Fibroblast of pulmonary artery (primary cell): ENCODE measurements at places on chromosomes 2 and 18.
A peak's percentile ranks its signal among the peaks of the same experiment; 100 is the strongest.

- no peak for DNase-seq
Measured at GRCh38 chr2:239818086-239818485, 207.1 kb downstream of the NDUFA10 start.

- DNase-seq: no peak
Measured at GRCh38 chr2:167122389-167122788, 234.1 kb downstream of the XIRP2 start.

GRCh38 chr18:41828137-41828536 is 126.9 kb upstream of the PIK3C3 start:
- DNase-seq: no peak

GRCh38 chr2:128308284-128308731 is 10.4 kb downstream of the HS6ST1 start:
- no peak for DNase-seq

DNA sequence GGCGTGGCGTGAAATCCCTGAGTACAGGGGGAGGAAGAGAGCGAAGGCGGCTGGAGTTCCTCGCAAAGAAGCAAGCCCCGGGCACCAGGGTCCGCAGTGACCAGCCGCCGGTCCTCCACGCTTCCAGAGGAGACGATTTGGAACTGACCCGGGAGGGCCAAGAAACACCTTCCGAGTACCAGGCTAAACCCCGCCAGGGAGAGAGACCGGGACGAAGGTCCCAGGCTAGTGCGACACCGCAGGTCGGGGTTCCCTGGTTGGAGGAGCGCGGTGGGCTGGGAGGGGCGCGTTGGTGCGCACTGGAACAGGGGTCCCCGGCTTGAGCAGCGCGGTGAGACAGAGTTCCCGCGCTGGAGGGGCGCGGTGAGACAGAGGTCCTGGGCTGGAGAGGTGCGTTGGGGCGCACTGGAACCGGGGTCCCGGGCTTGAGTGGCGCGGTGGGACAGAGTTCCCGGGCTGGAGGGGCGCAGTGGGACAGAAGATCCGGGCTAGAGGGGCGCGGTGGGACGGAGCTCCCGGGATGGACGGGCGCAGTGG is 901 bp downstream of the WDFY1 start:
- DNase-seq: no peak

GRCh38 chr2:228655331-228655730 is 473.8 kb upstream of the SPHKAP start:
- DNase-seq: no peak

GRCh38 chr2:23565374-23565773 is 180.4 kb downstream of the KLHL29 start:
- DNase-seq: no peak

DNA sequence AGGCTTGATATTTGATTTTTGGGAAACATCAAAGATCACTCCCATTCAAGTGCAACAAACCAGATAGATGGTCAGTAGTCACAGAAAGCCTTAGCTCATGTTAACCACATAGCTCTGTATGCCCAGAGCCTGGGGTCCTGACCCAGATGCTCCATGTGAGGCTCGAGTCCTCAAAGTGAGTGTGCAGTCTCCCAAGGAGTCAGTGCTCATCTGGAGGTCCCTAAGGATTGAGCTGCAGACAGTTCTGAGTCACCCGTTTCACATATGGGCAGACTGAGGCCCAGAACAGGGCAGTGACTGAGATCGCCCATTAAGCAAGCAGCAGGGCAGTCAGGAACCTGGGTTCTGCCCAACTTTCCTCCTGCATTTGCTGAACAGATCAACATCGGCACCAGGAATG is 9.2 kb downstream of the TMEM37 start:
- no peak for DNase-seq

DNA sequence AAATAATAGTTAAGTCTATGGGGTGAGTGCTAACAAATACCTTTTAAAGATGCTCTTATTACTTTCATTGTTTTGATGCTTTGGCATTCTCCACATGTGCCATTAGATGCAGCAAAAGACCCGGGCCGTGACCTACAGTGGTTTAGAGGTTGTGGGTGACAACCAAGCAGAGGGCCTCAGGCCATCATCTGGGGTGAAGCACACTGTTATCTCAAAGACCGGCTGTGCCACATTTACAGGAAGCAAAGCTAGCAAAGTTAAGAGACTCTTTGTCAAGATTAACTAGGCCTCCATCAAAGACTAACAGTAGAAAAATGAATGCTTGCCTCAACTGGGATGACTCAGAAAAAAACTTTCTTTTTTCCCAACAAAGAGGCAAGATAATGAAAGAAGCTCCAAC is 695.3 kb downstream of the SATB2 start:
- no peak for DNase-seq

DNA sequence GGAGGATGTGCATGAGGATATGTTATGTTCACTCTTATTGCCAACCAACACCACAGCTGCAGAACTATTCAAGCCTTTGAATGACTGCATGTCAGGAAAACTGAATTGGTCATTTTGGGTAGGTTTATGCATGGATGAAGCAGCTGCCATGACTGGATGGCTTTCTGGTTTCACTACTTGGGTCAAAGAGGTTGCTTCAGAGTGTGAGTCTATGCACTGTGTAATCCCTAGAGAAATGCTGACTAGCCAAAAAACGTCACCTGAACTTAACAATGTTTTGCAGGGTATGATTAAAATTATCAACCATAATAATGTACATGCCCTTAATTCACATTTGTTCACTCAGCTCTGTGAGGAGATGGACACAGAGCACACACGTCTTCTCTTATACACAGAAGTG is 206.7 kb upstream of the RBBP8 start:
- DNase-seq: no peak

DNA sequence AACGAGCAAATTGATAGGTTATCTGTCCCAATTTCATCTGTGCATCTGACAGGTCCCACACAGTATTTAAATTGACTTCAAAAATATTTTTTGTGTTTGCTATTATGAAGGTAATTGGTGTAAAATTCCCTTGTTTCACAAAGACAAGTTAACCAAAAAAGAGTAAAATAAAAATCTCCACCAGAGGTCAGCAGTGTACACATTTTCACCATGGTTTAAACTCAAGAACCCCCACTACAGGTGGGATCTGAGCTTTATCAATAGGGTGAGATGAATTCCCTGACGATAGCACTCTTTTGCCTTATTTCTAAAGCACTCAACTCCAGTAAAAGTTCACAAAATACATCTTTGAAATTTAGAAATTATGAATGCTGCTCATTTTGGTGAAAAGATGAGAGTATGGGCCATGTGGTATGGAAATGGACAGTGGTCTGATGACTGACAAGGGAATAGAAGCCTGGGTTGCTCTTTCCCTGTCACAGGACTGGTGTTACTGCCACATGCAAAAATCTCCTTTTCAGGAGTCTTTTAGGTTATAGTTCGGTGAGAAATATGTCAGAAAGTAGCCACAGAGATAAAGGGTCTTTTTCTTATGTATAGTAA is 68.0 kb downstream of the SERPINB8 start:
- DNase-seq: peak; percentile 36

DNA sequence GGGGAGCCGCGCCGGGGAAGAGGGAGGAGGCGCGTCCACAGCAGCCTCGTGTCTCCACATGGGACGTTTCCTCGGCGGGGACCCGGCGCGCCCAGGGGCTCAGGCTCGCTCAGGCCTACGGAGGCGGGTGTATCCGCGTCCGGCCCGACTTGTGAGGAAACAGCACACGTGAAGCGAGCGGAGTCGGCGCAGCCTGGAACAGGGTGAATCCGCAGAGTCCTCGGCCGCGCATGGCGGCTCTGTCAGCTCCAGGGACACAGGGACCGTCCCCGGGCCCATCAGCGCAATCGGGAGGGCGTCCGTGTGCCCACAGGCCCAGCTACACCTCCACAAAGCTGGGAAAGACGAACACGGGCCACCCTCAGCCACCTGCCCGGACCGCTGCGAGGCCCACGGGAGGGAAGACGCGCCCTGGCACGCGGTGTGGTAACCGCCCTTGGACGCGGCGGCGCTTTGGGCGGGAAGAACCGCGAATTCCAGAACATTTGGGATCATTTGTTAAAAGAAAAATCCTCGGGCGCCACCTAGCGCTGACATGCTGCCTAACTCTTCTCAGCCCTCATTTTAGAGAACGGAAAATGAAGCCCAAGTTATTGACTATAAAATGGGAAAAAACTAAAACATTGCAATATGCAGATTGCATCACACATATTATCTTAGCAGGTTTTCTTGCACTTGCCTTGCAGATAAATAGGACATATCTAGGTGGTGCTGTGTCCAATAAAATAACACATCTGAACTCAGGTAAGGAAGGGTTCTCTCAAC is 40.4 kb downstream of the TMEM18 start:
- peak; percentile 70 for DNase-seq

DNA sequence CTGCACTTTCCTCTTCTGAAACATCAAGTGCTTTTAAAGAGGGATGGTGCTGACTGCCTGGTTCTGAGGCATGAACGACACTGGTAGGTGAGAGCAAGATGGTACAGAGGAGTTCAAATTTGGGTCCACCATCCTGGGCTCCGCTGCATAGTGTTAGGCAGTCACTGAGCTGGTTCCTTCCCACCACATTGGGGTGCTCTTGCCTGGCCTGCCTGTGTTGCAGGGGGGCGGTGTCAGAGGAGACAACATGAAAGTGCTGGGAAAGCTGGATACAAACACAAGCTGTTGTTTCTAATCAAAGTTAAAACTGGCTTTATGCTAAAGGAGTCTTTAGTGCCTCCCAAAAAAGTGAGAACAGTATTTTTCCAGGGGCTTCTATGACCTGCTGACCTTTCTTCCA is 258.1 kb downstream of the GBX2 start:
- no peak for DNase-seq

GRCh38 chr2:85838641-85839040 is 50.1 kb downstream of the ST3GAL5 start:
- DNase-seq: no peak

GRCh38 chr2:22656426-22656825 is 728.6 kb upstream of the KLHL29 start:
- DNase-seq: no peak

- DNase-seq: no peak
Measured at GRCh38 chr2:103361712-103362111, 599.9 kb downstream of the TMEM182 start.

DNA sequence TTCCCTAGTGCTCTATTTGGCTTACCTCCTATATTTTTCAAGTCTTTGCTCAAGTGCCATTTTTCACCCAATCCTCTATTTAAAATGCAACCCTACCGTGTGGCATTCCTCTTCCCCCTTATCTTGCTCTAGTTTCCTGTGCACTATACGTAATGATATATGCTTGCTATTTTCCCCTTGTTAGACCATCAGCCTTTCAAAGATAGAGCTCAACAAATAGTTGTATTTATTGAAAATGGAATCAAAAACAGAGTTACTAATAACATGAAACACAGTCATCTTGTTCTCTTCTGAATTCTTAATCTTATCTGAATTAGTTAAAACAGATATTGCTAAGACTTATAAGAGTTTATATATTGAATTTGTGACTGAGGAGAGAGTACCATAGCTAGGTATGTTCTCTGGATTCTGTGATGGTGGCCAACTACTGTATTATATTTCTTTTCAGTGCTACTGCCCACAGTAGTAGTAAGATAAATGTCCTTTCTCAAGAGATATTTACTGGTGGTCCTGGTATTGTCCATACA is 55.3 kb downstream of the CAB39 start:
- DNase-seq: no peak

DNA sequence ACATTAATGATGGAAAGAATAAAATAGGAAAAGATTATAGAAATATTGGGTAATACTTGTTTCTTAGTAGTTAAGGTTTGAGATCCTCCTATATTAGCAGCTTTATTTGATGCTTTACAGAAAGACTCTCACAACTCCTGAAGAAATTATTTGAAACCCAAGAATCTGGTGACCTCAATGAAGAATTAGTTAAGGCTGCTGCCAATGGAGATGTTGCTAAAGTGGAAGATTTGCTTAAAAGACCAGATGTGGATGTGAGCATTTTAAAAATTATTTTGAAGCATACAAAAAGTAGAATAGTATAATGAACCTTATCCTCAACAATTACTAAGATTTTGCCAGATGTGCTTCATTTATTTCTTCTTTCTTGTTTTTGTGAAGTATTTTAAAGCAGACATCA is 59.1 kb downstream of the MIB1 start:
- DNase-seq: no peak

- no peak for DNase-seq
Measured at GRCh38 chr2:69169655-69170389, 156.8 kb downstream of the ANTXR1 start.

DNA sequence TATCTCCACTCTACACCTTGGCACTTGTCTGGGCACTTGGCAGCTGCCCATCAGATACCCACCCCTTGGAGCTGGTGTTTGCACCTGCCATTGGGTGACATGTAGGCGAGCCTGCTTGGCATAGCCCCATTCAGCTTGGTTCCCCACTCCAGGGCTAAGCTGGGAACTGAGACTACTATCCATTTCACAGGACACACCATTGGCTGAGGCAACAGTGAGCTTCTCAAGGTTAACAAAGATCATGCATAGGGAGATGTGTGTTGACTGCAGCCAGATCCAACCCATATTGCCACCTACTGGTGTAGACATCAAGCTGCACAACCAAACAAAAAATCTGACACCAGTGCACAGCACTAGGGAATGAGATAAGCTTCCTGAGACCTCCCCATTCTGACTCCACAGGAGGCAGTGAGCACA is 1389.8 kb upstream of the TMEFF2 start:
- peak; percentile 63 for DNase-seq

GRCh38 chr2:196586511-196586991 is 53.0 kb upstream of the CCDC150 start:
- DNase-seq: peak; percentile 79

DNA sequence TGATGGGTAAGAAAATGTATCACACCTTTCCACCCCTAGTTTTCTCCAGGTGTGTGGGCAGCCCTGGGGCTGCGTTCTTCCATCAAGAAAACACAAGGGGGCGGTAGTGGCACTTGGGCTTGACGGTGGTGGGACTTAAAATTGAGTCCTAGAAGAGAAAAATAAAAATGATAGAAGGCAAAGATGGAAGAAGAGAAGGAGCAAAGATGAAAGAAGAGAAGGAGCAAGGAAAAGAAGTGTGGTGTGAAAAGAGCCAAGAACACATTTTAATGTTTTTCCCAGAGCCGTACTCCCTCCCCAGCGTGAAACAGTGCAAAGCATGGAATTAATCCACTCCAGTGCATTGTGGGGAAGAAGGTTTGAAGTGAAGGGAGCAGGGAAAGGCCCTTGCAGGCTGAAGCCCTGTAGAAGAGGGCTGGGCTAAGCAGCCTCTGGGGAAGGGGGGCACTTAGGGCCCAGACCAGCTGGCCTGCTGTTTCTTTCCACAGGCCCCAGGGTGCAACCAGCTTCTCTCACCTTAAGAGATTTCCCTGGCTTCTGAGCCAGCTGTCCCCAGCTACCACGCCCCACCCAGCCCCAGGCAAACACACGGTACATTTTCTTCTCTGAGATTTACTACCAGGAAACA is 256.8 kb downstream of the RNF152 start:
- peak; percentile 70 for DNase-seq

DNA sequence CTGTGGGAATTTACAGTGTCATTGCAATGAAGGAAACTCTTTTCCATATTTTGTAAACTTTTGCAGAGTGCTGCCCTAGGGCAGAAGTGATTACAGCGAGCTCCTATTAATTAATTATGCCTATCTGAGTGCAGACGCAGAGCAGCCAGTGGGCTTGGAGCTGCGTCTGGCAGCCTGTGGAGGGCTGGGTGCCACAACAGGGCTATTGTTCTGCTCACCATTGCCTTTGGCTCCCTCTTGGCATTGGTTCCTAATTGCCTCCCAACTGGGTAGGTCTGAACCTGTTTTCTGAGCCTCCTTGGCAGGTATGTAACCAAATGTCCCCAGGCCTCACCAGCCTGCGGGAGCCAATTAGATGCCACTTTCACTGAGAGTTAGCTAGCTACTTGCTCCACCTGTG is 25.6 kb upstream of the ITGB6 start:
- DNase-seq: no peak
